ENCODE measurements at places on chromosomes 12 and 14.
A peak's percentile ranks its signal among the peaks of the same experiment; 100 is the strongest.

GRCh38 chr14:104140463-104141331, 2.3 kb downstream of the KIF26A start:
- no peak for DNase-seq

DNA sequence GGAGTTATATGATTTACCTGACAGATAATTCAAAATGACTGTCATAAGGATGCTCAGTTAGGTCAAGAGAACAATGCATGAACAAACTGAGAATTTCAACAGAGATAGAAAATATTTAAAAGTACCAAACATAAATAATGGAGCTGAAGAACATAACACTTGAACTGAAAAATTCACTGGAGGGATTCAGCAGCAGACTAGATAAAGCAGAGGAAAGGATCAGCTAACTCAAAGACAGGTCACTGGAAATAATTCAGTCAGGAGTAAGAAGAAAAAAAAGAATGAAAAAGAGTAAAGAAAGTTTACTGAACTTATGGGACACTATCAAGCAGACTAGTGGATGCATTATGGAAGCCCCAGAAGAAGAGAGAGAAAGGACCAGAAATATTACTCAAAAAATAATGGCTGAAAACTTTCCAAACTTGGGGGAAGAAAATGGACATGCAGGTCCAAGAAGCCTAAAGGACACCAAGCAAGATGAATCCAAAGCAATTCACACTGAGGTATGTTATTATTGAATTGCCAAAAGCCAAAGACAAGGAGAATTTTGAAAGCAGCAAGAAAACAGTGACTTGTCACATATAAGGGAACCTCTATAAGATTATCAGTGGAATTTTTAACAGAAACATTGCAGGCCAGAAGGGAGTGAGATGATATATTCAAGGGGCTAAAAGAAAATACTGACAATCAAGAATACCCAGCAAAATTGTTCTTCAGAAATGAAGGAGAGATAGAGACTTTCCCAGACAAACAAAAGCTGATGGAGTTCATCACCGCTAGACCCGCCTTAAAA, 78.7 kb downstream of the GCH1 start:
- no peak for DNase-seq

DNA sequence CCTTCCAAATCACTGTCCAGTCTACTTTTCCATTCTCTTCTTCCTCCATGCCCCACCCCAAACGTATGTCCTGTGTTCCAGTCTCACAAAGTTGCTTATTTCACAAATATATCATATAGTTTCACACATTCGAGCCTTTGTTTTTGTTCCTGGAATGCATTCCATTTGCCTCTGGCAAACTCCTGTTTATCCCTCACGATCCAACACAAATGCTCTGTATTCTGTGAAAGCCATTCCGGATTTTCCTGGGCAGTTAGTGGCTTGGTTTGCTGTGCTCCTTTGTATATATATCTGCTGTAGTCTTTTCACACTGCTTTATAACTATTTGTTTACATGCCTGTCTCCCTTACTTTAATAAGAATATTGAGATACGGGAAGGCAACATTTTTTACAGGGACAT, 9.0 kb downstream of the RIC8B start:
- DNase-seq: no peak

- no peak for DNase-seq
These were observed 603.5 kb downstream of the RPL10L start for GRCh38 chr14:46048127-46048526.

DNA sequence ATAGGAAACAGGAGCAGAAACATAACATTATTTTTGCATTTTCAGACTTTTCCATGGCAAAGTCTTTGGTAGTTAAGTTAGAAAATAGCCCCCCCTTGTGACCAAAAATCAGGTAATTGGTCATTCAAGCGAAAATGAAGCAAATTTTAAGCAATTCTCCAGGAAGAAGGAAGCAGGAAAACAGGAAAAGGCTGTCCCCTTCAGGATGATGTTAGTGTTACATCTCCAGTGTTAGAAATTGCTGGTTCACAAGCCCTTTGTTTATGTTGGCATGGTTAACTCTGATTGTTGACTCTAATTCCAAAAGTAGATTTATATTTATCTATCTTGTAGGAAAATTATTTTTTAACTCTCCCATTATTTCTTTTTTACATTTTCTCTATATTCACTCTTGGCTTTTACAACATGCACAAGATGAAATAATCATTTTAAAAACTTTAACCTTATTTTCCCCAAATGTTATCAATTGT, 18.8 kb upstream of the GAS2L3 start:
- peak; percentile 10 for DNase-seq

- no peak for DNase-seq
These were observed 112.6 kb downstream of the ERC1 start for GRCh38 chr12:1103632-1104031.

- no peak for DNase-seq
These were observed 304.4 kb downstream of the TMEM132D start for GRCh38 chr12:129599406-129599805.

DNA sequence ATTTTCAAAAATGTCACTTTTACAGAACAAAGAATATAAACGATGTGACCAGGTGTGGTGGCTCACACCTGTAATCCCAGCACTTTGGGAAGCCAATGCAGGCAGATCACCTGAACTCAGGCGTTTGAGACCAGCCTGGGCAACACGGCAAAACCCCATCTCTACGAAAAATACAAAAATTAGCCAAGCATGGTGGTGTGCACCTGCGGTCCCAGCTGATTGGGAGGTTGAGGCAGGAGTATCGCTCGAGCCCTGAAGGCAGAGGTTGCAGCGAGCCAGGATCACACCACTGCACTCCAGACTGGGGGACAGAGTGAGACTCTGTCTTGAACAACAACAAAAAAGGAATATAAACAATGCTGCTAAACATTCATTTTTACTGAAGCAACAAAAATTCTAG, 15.2 kb downstream of the HEATR5A start:
- DNase-seq: no peak

DNA sequence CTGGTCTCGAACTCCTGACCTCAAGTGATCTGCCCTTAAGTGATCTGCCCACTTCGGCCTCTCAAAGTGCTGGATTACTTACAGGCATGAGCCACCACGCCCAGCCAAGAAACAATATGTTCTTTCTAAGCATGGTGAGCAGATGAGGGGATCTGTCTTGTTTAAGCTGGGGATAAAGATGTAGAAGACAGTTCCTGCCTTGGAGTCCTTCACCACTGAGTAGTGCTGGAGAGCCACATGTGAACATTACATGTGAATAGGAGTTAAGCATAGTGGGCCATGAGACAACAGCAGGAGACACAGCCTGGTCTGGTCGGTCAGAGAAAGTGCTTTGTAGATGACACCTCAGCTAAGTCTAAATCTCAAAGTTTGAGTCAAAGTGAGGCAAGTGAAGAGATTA, 26.0 kb downstream of the TMBIM6 start:
- no peak for DNase-seq

GRCh38 chr12:61385771-61386170, 874.4 kb upstream of the USP15 start:
- DNase-seq: no peak

GRCh38 chr12:94267921-94268471, 119.6 kb downstream of the PLXNC1 start:
- DNase-seq: no peak

DNA sequence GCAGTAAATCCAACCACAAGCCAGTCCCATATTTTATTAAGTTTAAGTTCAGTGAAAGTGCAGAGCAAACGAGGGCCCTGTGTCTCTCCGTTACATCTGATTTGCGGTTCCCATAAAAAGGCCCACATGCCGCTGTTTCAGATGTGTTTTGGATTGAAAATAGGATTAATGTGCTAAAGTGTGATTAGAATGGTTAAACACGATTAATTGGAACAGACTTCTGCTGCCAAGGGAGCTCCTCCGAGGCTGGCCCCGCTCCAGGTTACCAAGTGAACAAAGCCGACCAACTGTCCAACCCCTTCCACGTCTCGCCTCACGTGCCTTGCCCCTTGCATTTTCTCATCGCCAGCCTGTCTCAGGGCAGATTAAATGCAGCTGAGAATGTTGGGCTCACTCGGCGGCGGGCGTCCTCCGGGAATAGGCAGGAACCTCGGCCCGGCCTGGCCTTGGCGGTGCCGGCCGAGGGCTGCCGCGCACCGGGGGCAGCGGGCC, 166.5 kb upstream of the GSC start:
- DNase-seq: no peak

GRCh38 chr12:132559652-132560363, 50.6 kb downstream of the LRCOL1 start:
- peak; percentile 47 for DNase-seq

GRCh38 chr14:37583358-37584210, 11.5 kb downstream of the FOXA1 start:
- DNase-seq: no peak

GRCh38 chr14:101372894-101373620, 188.2 kb upstream of the DIO3 start:
- no peak for DNase-seq

- no peak for DNase-seq
These were observed 6.3 kb downstream of the CAND1 start for GRCh38 chr12:67275380-67275913.

GRCh38 chr14:100577321-100577985, 9.8 kb downstream of the BEGAIN start:
- no peak for DNase-seq
